CD4-positive, alpha-beta T cell treated with Interleukin-2 at 100 ng/mL for 4 hours (primary cell): ENCODE measurements at places on chromosomes 7 and 10.
A peak's percentile ranks its signal among the peaks of the same experiment; 100 is the strongest.

DNA sequence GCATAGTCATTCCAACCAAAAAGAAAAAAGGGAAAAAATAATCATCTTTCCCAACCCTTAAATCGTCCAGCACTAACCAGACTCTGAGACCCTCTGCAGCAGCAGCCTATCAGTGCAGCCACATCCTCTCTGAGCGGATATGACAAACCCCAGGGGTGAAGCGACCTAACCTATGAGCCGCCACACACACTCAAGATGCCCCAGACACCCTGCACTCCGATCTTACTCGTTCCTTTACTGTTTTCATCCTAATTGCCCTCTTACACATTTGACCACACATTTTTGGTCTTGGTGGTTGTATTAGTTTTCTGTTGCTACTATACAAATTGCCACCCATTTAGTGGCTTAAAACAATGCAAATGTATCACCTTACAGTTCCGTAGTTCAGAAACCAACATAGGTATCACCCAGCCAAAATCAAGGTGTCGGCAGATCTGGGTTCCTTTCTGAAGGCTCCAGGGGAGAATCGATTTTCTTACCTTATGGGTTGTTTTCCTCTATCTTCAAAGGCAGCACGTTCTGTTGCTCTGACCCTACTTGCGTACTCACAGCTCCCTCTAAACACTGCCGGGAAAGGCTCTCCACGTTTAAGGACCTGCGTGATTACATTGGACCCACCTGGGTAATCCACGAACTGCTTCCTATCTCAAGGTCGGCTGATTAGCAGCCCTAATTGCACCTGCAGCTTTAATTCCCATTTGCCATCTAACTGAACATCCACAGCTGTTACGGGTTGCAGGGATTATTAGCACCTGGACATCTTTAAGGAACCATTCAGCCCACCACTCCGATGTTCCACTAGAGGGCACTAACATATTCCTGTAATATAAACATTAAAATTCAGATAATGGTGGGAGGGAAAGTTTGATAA, 37.3 kb upstream of the PRSS1 start:
- peak; percentile 36 for DNase-seq

- no peak for DNase-seq
Observed at GRCh38 chr10:132704008-132704814, 81.7 kb downstream of the NKX6-2 start.

- DNase-seq, result no peak
Observed at GRCh38 chr10:90432866-90433265, 425.0 kb downstream of the HTR7 start.

GRCh38 chr10:130403153-130404075, 267.2 kb downstream of the GLRX3 start:
- DNase-seq, result no peak

- DNase-seq, result no peak
Observed at GRCh38 chr7:30911561-30911969, at the start of gene AQP1. AQP1 (plus strand) TSS chr7:30911853; CDS start chr7:30911910, 57 bp downstream.

- no peak for DNase-seq
Observed at GRCh38 chr10:94626476-94626875, 57.1 kb upstream of the CYP2C18 start.

DNA sequence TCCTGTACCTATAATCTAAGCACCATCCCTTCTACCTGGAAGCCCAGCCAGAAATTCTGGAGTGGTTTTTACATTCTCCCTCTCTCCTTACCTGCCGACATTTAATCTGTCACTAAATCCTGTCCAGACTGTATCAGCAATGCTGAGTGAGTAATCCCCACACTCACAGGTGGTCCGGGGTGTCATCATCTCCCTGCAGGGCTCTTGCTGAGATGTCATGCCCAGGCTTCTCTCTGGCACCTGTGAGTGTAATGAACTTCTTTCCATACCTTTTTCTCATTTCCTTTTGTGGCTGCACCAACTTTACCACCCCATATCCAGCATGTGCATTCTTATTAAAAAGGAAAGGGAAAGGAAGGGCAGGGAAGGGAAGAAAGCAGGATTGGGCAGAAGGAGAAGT, 355.2 kb downstream of the CCSER2 start:
- no peak for DNase-seq

GRCh38 chr10:33055625-33056024, 97.6 kb upstream of the ITGB1 start:
- DNase-seq, result no peak

GRCh38 chr10:8075282-8076260, 21.1 kb downstream of the GATA3 start:
- DNase-seq, result no peak

GRCh38 chr10:11538834-11539190, 72.6 kb downstream of the USP6NL start:
- no peak for DNase-seq

GRCh38 chr7:93055543-93056107, 62.2 kb downstream of the SAMD9 start:
- peak; percentile 63 for DNase-seq

GRCh38 chr10:44249490-44249889, 135.4 kb downstream of the CXCL12 start:
- no peak for DNase-seq

GRCh38 chr7:128178611-128179010, 62.5 kb upstream of the LEP start:
- DNase-seq, result no peak

- DNase-seq, result no peak
Observed at GRCh38 chr7:4692055-4692454, 10.0 kb downstream of the FOXK1 start.

DNA sequence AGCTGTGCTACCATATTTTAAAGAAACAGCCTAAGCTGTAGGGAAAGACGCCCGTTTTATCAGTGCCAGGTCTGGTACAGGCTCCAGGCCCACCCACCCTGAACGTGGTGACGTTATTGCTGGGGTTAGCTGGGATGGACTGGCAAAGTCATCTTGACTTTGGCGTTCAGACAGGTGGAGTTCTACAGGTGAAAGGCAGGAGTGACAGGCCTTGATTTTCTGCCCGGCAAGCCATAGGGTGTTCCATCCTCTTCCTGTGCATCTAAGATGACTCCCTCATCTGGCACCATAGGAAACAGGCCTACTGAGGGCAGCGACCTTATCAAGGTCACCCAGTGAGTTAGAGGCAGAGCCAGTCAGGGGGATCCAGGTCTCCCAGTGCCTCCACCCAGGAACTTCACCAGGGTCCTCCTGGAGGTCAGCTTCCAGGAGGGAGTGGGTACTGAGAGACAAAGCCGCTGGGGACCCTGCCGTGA, 41.6 kb downstream of the HK1 start:
- DNase-seq, result no peak

DNA sequence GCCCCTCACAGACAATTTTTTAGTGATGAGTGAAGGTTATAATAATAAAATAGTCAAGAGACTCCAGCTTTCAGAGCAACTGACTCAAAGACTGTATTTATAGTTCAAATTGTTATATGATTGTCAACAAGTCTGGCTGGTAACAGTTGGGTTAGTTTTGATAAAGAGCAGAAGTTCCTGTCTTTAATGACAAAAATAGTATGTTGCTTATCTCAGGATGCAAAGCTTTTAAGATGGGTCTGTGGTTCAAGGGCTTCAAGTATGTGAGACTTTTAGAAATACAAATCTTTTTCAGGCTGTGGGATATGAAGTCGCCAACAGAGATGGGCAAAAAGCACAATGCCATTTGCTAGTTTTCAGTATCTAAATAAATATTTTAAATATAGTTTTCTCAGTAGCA, 118.4 kb downstream of the ABCA13 start:
- no peak for DNase-seq

DNA sequence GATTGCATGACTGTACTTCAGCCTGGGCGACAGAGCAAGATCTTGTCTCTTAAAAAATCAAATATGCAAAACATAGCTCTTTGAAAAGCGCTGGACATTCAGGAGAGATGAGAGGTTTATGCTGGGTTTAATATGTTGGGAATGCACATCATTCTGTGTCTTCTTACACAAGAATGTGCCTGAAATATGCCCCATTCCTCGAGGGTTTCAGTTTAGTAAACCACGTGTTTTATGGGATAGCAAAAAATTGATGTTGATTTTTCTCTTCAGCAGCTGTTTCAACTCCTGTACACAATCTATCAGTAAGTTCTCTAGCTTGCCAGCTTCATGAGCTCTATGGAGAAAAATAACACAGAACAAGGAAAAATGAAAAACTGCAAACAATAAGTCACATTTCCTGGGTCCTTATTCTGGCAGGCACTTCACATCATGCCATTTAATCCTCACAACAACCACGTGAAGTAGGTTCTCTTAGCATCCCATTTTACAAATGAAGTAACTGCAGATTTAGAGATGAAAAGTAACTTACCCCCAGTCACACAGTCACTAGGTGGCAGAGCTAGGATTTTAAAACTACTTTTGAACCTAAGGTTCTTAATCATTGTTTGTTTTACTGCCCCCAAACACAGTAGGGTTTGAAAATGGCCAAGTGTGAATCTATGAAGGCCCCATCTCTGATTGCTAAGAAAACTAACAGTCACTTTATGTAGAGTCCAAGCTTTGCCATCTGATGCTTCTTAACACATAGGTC, 423.6 kb downstream of the PHTF2 start:
- DNase-seq, result no peak

DNA sequence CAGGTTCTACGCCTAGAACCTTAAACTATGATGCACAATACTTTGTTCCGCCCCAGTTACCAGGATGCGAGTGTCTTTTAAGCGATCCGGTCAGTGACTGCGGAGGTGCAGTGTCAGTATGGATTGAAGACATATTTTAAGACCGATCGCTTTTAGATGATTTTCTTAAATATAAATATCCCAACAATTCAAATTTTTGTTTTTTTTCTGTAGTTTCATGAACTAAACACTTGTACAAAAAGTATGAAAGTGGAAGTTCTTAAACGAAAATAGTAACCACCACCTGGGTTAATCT, 835 bp downstream of the COMMD3 start:
- no peak for DNase-seq

GRCh38 chr7:87083865-87084519, 24.5 kb upstream of the ELAPOR2 start:
- DNase-seq, result no peak

GRCh38 chr10:131068760-131069159, 242.8 kb downstream of the TCERG1L start:
- DNase-seq, result no peak

- peak; percentile 52 for DNase-seq
Observed at GRCh38 chr10:71608819-71609768, 110.5 kb downstream of the C10orf105 start.
